ENCODE measurements at places on chromosomes 2 and 18. TPM values are rescaled to one million over a fixed set of nuclear protein-coding genes. Genes with fewer than 3 reads are reported as not detected.

PSMA8 gene
- not detected for total RNA-seq

CIB4 gene
- total RNA-seq, result not detected

LIMS3 gene
- total RNA-seq, result 11.6 TPM

TCF7L1 gene
- total RNA-seq, result 0.94 TPM

FSIP2 gene
- 5.6 TPM for total RNA-seq

ALKAL2 gene
- 9.1 TPM for total RNA-seq

USP40 gene
- total RNA-seq, result 58.7 TPM

GPR45 gene
- total RNA-seq, result not detected

EDAR gene
- total RNA-seq, result 0.38 TPM

CPLX4 gene
- not detected for total RNA-seq

CYP27C1 gene
- total RNA-seq, result 0.13 TPM

SETBP1 gene
- total RNA-seq, result 16.1 TPM

MARCO gene
- 4.2 TPM for total RNA-seq

GREB1 gene
- 4.1 TPM for total RNA-seq

CYP27A1 gene
- total RNA-seq, result 138 TPM

- no peak for DNase-seq
Observed at GRCh38 chr18:49127471-49128190, 176.9 kb upstream of the SMAD7 start.

DNA sequence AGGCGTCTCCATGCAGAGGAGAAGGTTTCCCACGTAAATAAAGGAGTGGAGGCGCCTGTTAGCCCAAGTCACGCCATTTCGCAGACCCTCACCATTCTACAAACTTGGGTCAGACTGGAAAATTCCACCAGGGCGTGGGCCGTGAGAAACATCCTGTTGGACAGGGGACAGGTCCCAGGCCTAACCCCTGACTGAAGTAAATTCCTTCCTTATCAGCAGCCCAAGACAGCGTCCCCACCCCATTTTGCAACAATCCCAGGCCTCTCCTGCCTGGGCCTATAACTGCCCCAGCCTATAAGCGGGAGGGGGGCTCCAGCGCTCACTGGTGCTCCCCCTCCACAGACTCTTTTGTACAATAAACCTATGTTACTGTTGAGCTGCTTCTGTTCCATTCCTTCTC lies 57.3 kb upstream of the CBLN2 start:
- DNase-seq, result no peak

DNA sequence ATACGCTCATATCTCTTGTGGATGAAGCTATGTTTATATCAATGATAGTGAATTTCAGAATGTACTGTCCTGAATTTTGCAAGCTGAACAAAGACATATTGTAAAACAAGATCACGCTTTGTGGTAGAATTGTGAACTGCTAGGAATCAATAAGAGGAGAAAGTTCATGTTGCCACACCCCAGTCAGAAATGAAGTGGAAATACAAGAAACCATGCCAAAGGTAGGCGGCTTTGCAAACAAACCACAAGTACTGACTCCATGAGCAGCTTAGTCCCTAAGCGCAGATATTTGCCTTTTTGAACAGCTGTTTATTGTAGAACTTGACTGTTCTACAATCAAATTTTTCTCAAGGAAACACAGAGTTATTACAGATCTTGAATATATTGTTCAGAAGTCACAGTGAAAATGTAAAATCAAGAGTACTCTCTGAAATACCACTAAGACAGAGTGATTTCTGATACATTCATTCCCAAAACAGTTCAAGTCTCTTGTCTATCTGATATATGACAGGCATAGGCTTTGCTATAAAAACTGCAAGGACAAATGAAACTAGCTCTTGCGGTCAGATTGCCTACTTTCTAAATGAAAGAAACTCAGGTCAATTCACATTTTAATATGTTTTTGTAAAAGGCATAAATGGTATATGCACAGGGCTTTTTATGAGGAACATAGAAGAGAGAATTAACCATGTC lies 120.9 kb upstream of the CDH19 start:
- no peak for DNase-seq

DNA sequence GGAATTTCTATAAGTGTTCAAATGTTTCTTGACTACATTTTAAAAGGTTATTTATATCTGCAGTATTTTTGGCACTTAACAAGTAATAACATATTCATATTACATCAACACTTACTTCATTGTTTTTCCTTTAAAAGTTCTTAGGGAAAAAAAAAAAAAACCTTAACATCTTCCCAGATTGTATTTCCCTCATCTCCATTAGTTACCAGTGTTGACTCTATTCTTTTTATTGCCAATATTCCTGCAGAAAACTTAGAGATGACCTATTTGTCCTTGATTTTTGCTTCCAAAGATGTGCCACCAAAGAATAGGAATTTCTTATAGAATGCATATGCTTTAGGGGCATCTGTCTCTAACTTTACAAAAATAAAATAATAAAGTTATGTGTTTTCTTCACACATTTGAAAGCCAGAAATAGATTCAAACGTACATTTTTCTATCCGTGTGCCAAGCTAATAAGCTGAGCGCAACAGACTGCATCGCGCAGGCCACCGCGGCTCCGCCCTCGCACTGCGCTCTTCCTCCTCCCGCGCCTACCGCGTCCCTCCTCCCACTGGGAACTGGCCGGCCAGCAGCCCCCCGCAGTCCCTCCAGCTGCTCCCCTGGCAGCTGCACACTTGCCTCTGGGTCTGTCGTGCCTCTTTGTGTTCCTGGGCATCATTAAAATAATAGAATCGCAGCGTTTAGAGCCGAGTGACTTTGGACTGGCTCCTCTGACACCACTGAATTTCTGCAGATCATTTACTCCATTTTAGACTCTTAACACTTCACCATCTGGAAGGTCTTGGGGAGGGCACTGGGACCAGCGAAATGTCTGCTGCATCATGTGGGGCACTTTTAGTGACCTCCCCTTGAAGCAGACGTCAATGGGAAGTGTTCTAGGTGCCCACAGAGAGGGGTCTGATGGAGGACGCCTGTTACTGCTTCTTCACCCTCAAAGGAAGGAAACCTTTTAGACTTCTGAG lies 21.2 kb upstream of the NAB1 start:
- DNase-seq, result no peak

GRCh38 chr2:236017446-236017845 lies 150.7 kb downstream of the GBX2 start:
- no peak for DNase-seq

DNA sequence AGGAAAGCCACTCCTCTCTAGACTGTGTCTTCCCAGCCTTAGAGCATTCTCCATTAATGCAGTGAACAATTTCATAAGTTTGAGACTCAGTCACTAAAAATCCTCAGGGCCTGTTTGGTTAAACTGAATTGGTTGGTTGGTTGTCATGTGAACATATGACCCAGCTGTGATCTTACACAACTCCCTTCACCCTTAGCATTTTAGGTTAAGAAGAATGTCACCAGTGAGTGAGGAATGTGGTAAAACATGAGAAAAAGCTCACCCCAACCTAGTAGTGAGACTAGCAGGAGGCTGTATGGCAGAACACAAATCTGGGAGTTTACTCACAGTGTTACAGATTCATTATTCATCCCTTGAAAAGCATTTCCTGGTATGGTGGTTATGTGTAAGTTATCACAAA lies 32.4 kb downstream of the LHCGR start:
- DNase-seq, result no peak

- DNase-seq, result no peak
Observed at GRCh38 chr2:64945973-64946768, 43.0 kb upstream of the SLC1A4 start.

GRCh38 chr2:205686783-205687640 lies 4.7 kb downstream of the NRP2 start:
- peak; percentile 46 for DNase-seq

- no peak for DNase-seq
Observed at GRCh38 chr2:146295080-146295670, 1549.7 kb upstream of the ACVR2A start.

DNA sequence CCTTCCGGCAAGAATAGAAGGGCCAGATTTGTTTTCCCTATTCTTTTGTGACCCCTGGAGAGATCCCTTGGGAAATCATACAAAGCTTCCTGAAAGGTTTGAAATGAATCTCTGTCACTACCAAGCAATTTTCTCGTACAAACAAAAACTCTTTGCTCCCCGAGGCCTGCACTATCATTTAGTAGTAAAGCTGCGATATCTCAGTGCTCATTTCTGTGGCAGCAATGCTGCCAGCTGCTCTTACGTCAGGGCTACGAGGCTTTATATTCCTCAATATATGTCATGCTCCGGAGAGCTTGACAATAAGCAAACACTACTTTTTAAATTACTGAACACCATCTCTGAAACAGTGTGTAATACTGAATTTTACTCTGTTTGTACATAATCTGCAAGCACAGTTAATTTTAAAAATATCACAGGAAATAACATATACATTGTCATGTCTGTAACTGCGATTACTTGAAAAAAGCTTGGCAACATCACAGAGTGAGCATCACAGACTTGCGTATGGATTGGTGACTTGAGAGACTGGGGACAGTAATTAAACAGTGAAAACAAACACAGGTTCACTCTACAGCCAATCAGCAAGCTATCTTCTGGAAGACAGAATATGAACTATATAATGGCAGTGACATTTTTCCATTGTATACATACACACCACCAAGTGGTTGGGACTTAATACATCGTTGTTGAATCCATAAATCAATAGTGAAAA lies 403.3 kb upstream of the NETO1 start:
- no peak for DNase-seq

GRCh38 chr2:78982638-78983330 lies 42.7 kb upstream of the REG3G start:
- no peak for DNase-seq

GRCh38 chr2:23460228-23460627 lies 75.2 kb downstream of the KLHL29 start:
- DNase-seq, result no peak

DNA sequence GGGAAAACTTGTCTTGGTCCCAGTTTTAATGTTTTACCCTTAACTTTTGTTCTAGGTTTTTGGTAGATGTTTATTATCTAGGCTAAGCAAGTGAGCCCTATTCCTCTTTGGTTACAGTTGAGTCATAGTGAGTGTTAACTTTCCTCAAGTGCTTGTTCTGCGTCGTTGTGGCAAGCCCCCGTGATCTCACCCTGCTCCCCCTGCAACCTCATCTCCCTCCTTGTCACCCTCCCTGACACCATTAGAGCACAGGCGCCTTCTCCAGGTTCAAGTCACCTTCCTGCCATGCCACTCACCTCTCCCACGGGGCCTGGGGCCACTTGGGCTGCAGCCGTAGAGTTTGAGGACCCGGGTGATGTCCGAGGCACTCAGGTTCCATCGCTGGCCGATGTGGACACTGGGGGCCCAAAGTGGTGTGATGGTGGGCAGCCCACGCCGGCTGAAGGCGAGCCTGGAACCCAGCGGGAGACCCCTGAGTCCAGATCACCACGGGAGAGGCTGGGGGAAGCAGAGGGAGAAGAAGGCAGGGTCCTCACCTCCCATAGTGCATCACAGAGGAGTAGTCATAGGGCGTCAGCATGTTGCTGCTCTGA lies 8.7 kb downstream of the ASTL start:
- no peak for DNase-seq

- DNase-seq, result no peak
Observed at GRCh38 chr2:32937602-32938448, 8.9 kb upstream of the LTBP1 start.

DNA sequence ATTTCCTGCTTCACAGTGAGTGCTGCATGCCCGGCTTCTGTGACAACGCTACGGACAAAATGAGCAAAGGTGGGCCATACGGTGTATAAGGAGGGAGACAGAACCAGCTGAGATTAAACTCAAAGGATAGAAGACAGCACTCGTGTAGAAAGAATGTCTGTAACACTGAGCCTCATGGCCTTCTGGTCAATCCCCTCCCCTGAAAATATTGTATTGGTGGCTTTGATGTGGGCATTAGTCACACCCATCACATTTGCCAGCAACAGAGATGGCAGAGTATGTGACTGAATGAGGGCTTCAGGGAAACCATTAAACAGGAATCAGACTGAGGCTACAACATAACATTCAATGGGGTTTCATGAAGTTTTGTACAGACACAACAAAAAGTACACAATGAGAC lies 287.8 kb upstream of the CCDC68 start:
- no peak for DNase-seq

- no peak for DNase-seq
Observed at GRCh38 chr2:225425284-225425683, 25.8 kb downstream of the NYAP2 start.

GRCh38 chr18:9631814-9632496 lies 17.6 kb upstream of the PPP4R1 start:
- DNase-seq, result no peak

DNA sequence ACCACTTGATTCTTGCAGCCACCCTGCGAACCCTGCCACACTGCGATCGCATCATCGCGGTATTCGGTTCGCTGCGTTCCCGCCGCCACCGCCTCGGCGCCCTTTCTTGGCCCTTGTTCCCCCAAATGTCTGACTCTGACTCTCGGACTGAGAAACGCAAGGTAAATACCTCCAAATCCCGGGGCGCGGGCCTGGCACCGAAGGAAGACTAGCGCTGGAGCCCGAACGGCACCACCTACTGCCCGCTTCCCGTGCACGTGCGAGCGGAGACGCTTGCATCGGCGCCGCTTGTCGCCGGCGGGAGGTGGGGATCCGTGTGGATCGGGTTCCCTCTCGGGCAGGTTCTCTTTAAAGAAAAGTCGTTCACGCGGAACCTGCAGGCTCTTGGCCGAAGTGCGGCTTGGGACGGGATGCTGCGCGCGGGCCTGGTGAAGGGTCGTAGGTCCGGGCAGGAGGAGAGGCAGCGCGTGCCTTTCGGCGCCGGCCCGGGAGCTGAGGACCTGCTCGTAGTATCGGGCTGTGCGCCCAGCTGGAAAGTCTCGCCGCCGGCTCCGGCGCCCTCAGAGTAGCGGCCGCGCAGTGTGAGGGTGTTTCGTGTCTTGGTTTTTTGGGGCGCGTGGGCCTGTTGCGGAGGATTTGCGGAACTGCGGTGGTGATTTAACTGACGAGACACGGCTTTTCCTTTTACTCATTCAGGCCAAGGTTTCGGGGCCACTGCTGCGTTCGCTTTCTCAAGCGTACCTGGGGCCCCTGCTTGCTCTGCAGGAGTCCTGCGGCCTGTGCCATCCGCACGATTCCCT lies 514 bp downstream of the BCL2L11 start:
- DNase-seq, result peak; percentile 51

DNA sequence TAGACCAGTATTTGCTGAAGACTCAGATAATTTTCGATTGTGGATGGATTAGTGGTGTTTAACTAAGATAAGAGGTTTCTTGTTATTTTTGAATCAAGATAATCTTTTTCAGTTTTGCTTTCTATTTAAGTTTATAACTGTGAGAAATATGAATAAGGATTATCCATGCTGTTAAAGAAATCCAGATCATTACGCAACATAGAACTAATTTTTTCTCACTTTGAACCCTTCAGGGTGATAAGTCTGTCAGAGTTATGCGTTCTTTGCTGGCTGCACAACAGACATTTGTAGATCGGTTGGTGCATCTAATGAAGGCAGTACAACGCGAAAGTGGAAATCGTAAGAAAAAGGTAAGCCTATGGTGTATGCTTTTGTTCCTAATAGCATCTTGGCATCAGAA lies 74.1 kb downstream of the PIK3C3 start:
- no peak for DNase-seq

DNA sequence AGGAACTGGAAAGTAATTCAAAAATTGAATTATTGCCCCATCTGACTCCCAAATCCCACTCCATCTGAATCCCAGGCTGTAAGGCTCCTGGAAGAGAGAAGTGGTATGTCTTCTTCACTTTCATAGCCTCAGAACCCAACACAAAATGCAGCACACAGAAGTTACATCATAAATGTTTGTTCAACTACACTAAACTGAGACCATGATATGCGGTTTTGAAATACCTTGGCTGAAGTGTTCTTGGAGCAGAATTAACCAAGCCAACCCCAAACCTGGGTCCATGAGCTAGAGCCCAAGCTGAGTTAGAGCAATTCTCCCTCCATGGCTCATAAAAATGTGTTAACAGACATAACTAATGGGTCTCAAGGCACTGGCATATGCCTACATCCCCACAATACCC lies 23.3 kb downstream of the NEB start:
- no peak for DNase-seq

- no peak for DNase-seq
Observed at GRCh38 chr2:121665504-121665903, 16.2 kb upstream of the CLASP1 start.

All from Peyer's patch (tissue), 4 donors.